ENCODE measurements at places on chromosomes 2 and 18. TPM values are rescaled to one million over a fixed set of nuclear protein-coding genes. Genes with fewer than 3 reads are reported as not detected.

- no peak for DNase-seq
Measured at GRCh38 chr2:217085543-217085942, 225.7 kb upstream of the TNP1 start.

DNA sequence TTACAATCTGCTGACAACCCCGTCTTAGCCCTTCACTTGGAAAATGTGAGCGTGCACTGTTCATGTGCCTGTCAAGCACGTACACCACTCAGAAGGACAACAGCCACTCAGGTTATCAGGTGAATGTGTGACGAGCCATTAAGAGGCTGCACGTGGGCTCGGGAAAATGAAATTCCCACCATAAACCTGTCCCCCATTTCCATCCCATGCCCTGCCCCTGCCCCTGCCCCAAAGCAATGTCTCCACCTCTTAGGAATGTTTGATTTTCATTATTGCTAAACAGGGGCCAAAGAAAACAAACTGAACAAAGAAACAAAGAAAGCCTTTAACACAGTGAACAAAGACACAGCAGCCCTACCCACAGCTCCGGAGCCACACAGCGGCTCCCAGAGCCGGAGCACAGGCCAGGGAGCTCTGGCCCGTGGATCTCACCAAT is 90.5 kb downstream of the TMEM18 start:
- DNase-seq, result no peak

DNA sequence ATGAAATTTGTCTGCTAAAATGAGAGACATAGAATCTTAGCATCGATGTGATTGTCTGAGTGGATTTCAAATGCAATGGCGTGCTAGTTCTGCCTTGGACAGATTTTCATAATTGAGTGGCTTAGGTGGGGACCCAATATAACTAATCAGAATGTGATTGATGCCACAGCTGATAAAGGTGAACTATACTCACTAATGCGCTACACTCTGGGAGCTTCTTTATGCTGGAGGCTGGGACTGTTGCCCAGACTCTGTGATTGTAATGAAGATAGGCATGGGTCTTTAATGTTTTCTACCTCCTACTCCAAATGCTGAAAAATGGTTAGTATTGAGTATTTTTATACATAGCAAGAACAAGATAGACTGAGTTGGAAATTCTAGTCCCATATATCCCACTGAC is 339.5 kb upstream of the SLC39A10 start:
- DNase-seq, result no peak

DNA sequence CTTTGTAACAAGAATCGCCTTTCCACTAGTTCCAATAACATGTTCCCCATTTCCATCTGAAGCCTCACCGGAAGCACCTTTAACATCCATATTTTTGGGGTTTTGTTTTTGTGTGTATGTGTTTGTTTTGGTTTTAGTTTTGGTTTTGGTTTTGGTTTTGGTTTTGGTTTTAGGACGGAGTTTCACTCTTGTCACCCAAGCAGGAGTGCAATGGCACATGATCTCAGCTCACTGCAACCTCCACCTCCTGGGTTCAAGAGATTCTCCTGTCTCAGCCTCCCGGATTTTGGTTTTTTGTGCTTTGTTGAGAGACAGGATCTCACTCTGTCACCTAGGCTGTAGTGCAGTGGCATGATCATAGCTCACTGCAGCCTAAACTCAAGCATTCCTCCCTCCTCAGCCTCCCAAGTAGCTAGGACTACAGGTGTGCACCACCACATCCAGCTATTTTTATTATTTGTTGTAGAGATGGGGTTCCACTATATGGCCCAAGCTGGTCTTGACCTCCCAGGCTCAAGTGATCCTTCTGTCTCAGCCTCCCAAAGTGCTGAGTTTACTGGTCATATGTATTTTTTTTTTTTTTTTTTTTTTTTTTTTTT is 36.3 kb downstream of the TGOLN2 start:
- DNase-seq, result no peak

IL36G gene
- polyA plus RNA-seq, result 0.50 TPM

Data from muscle of arm (tissue), 14 donors.